ENCODE measurements at places on chromosomes 5 and 9.
A peak's percentile ranks its signal among the peaks of the same experiment; 100 is the strongest.

GRCh38 chr9:134694368-134694665 is 52.7 kb downstream of the COL5A1 start:
- no peak for DNase-seq

DNA sequence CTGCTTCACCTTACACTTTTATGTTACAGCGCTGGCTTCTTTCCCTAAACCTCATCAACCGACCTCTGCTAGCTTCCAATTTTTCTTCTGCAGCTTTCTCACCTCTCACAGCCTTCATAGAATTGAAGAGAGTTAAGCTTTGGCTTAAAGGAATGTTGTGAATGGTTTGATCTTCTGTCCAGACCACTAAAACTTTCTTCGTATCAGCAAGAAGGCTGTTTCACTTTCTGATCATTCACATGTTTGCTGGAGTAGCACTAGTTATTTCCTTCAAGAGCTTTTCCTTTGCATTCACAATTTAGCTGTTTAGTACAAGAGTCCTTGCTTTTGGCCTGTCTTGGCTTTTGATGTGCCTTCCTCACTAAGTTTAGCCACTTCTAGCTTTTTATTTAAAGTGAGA is 49.5 kb downstream of the NR3C1 start:
- DNase-seq = no peak

GRCh38 chr5:168710706-168711105 is 131.5 kb upstream of the PANK3 start:
- DNase-seq = no peak

GRCh38 chr5:175479125-175479881 is 943 bp downstream of the SFXN1 start:
- DNase-seq = no peak

DNA sequence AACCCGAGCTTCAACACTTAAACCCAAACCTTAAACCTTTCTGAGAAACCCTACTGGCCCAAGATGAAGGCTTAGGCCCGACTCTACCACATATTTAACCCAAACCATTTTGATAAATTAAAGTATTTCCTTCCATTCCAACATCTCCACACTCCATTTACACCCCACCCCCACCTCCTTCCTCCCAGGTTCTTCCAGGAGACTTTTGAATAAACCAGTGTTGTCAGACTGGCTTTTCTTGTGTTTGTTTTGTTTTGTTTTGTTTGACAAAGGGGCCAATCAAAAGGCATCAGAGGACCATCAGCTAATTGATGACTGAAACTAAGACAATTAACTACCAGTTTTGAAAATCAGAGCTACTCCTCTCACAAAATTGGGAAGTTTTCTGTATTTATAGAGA is 4.6 kb upstream of the ZNF608 start:
- DNase-seq = no peak

- DNase-seq = no peak
Measured at GRCh38 chr9:84583866-84584265, 85.7 kb upstream of the NTRK2 start.

DNA sequence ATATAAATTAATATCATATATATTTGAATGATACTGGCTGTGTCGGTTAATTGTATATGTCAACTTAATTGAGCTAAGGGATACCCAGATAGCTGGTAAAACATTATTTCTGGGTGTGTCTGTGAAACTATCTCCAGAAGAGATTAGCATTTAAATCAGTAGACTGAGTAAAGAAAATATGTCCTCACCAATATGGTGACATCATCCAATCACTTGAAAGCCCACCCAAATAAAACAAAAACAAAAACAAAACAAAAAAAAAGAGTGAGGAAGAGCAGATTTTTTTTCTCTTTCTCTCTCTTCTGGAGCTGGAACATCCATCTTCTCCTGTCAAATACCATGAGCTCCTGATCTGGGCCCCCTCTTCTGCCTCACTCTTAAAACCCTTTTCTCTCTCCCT is 15.7 kb upstream of the CCDC152 start:
- DNase-seq = no peak

DNA sequence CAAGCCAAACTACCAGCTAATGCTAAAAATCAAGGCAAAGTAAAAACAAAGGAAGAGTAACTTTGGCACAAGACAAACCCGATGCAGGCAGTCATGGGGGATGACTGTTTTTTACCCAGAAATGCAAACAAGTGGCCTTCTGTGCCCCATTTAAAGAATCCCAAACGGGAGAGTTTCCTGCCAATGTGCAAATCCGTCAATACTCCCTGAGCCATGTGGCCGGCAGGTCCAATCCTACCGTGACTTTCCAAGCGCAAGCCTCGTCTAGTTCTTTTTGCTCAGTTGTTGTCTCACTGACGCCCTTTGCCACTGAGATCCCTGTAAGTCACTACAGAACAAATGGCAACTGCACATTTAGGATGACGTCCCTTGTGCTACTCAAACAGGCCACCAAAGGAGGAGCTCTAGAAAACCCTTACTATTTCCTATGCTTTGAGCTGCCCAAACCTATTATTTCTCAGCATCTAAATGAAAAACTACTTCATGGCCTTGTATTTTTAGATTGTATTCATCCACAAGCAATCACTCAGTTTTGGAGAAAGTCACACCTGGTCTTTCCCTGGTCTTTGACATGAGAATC is 43.4 kb downstream of the OTULIN start:
- no peak for DNase-seq

DNA sequence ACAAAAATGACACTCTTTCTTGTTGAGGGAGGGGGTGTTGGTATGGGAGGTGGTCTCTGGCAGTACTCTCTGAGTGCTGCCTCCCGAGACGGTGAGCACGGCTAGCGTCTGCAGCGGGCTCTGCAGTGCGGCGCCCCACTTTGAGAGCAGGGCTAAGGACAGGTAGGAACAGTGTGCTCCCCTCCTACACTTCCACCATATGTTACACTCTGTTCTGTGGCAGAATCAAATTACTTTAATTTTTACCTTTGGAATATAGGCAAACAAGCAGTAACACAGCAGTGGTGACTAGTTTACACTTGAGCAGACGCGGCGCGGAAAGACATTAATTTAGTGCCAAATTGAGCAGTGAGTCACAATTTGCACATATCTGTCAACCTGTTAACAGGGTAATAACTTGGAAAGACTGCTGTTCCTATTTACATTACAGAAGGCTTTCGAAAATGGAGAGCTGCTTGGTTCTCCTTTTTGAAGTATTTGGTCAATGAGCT is 136.3 kb downstream of the MED27 start:
- DNase-seq = no peak

DNA sequence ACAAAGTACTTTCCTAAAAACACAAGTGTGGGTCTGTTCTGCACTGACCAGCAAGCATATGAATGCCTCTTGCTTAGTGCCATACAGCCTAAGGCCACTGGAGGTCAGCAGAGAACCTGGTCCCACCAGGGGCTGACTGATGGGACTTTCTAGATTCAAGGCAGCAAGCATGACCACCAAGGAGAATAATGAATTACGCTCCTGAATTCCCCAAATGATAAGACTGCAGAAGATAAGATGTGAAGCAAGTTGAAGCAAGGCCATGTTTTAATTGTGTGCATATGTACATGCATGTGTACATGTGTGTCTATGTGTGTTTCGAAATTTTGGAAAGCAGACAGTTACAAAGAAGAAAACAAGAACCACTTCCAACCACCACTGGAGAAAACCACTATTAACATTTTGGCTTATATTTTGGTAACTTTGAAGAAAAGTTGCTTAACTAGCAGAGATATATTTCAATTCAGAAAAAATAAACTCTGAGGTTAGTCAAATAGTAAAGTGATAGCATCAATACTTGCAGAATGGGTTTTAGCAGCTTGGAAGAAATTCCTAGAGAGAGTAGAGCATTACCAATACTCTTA is 70.5 kb downstream of the ERP44 start:
- DNase-seq = peak; percentile 55

- DNase-seq = no peak
Measured at GRCh38 chr5:175551266-175551665, 72.9 kb downstream of the SFXN1 start.

DNA sequence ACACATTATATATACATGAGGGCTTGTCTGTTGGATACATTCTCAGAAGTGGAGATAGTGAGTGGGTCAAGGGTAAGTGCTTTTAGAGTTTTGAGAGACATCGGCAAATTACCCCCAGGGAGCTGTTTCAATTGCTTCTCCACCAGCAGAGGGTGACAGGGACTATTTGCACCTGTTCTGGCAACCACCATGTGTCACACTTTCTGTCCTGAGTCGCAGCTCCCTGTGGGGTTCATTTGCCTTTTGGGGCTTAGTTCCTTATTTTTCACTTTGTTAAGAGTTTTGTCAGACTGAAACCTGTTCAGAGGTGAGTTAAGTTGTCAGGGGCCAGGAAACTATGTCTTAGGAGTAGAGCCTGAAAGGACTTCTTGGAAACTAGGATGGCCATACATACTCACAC is 20.1 kb upstream of the SLC36A1 start:
- DNase-seq = no peak

DNA sequence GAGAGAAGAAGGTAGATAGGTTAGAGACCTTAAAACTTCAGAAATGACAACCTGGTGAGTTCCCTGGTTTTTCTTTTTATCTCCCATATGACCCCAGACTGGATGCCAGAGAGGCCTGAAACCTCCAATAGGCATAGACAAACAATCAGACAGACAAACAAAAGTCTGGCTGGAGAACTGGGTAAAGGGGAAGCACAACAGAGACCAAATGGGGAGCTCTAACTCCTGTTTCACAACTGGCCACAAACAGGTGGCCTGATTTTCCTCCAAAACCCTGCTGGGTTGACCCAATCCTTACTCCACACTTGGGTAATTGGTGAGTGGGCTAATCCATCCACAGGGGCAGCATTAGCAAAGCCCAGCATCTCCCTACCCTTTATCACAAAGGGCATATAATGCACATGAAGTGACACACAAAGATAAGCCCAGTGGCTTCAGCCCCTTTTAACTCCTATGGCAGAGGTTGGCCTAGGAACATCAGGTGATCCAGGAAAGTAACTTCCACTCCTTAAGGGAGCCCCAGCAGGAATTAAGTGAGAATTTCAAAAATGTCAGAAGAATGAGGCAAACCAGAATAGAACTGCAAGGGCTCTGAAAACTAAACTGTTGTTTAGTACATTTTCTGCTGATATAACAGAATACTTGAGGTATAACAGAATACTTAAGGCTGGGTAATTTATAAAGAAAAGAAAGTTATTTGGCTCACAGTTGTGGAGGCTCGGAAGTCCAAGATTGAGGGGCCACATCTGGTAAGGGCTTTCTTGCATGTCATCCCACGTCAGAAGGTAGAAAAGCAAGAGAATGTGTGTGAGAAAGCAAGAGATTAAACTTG is 60.9 kb upstream of the ROR2 start:
- DNase-seq = no peak

- DNase-seq = peak; percentile 55
Measured at GRCh38 chr5:143824851-143825720, 13.1 kb downstream of the HMHB1 start.

GRCh38 chr5:150616024-150616470 is 24.4 kb upstream of the SYNPO start:
- DNase-seq = no peak

- peak; percentile 71 for DNase-seq
Measured at GRCh38 chr9:22084336-22085035, 75.4 kb upstream of the CDKN2B start.

GRCh38 chr5:95909738-95910137 is 51.9 kb downstream of the ELL2 start:
- DNase-seq = no peak

- DNase-seq = no peak
Measured at GRCh38 chr5:146047396-146047795, 58.0 kb downstream of the PLAC8L1 start.

- DNase-seq = no peak
Measured at GRCh38 chr5:135307143-135307903, 91.7 kb downstream of the MACROH2A1 start.

DNA sequence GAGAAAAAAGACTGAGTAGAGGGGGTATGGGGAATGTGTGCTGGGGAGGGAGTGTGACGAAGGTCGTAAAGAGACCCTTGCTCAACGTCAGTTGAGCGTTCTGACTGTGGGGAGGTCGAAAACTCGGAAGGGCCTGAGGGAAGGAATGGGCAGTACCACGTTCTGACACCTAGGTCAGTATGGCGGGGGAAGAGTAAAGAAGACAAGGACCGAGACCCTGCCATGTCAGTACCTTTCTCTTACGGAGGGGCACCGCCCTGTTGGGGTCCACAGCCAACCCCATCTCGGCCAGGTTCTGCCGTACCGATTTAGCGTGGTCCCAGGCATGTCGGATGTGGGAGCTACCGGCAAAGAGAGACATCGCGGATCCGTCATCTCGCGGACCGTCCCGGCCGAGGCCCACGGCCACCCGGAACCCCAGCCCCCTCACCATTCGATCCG is 375 bp downstream of the NOP16 start:
- DNase-seq = no peak

DNA sequence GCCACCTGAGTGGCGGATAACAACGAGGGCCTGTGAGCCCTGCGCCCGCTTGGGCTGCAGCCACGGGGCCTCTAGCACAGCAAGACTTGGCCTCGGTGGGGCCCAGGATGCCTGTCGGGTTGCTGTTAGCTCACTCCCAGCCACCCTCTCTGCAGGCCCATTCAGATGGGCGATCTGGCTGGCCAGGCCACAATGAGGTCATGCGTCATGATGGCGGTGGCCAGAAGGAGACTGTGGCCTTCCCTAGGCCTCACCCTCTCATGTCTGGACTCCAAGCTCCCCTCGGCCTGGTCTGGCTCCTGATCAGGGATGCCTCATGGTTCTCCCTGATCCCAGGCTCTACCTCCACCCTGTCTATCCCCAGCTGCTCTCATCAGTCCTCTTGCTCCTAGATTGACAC is 19.0 kb upstream of the TCOF1 start:
- no peak for DNase-seq

- DNase-seq = no peak
Measured at GRCh38 chr9:3080951-3081350, 237.1 kb upstream of the PUM3 start.

- DNase-seq = no peak
Measured at GRCh38 chr9:116414374-116414773, 260.8 kb downstream of the PAPPA start.

DNA sequence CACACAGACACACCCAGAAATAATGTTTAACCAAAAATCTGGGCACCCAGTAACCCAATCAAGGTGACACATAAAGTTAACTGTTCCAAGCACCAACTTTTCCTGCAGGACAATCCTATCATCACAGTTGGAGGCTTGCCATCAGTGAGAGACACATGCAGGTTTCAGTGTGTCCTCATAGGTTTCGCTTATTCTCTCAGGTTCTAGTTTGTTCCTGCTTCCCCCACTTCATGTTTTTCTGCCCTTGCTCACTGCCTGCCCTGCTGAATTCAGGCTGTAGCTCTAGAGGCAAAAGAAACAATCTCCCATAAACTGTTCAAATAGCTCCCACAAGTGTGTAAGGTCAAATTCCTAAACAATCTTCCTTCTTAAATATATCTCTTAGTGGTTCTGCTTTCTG is 20.0 kb upstream of the SHISAL2B start:
- no peak for DNase-seq

- no peak for DNase-seq
Measured at GRCh38 chr9:77848897-77849296, 182.7 kb downstream of the GNAQ start.

- DNase-seq = peak; percentile 97
Measured at GRCh38 chr5:54743997-54744788, 226.6 kb downstream of the SNX18 start.

GRCh38 chr9:122172131-122172530 is 12.4 kb downstream of the MORN5 start:
- no peak for DNase-seq

GRCh38 chr9:127397646-127398274 is 791 bp downstream of the SLC2A8 start:
- no peak for DNase-seq
